ENCODE measurements at places on chromosomes 1 and 21. TPM values are rescaled to one million over a fixed set of nuclear protein-coding genes. Genes with fewer than 3 reads are reported as not detected.

SHISAL2A gene
- polyA plus RNA-seq, result 17.6 TPM

ADORA3 gene
- polyA plus RNA-seq, result 0.44 TPM

AUNIP gene
- not detected for polyA plus RNA-seq

SMPDL3B gene
- not detected for polyA plus RNA-seq

CLCA1 gene
- not detected for polyA plus RNA-seq

TTC34 gene
- 0.06 TPM for polyA plus RNA-seq

SNIP1 gene
- 7.3 TPM for polyA plus RNA-seq

NEGR1 gene
- polyA plus RNA-seq, result not detected

CGN gene
- polyA plus RNA-seq, result not detected

S100A16 gene
- not detected for polyA plus RNA-seq

L1TD1 gene
- polyA plus RNA-seq, result 0.56 TPM

GPR153 gene
- 0.06 TPM for polyA plus RNA-seq

RIIAD1 gene
- polyA plus RNA-seq, result not detected
